ENCODE measurements at places on chromosomes 6 and 20.

DNA sequence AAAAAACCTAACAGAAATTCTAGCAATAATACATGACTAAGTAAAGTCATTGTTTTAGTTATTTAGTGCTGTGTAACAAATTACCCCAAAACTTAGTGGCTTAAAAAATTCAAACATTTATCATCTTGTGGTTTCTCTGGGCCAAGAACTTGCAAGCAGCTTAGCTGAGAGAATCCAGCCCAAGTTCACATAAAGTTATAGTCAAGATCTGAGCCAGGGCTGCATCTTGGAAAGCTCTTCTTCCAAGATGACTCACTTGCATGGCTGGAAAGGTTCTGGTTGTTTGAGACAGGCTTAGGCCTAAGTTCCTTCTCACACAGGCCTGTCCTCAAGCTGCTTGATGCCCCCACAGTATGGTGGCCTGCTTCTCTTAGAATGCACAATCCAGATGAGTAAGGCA is 217.8 kb upstream of the TSHZ2 start:
- no peak for DNase-seq

GRCh38 chr20:14744723-14745122 is 407.3 kb upstream of the FLRT3 start:
- no peak for DNase-seq

- DNase-seq = peak; percentile 30
These were observed 41.9 kb upstream of the CTNNBL1 start for GRCh38 chr20:37651932-37652331.

GRCh38 chr20:20083807-20084206 is 31.5 kb downstream of the CFAP61 start:
- DNase-seq = no peak

- no peak for DNase-seq
These were observed 345.7 kb downstream of the UTRN start for GRCh38 chr6:144630857-144631256.

GRCh38 chr6:45310118-45310788 is 17.9 kb upstream of the RUNX2 start:
- no peak for DNase-seq

DNA sequence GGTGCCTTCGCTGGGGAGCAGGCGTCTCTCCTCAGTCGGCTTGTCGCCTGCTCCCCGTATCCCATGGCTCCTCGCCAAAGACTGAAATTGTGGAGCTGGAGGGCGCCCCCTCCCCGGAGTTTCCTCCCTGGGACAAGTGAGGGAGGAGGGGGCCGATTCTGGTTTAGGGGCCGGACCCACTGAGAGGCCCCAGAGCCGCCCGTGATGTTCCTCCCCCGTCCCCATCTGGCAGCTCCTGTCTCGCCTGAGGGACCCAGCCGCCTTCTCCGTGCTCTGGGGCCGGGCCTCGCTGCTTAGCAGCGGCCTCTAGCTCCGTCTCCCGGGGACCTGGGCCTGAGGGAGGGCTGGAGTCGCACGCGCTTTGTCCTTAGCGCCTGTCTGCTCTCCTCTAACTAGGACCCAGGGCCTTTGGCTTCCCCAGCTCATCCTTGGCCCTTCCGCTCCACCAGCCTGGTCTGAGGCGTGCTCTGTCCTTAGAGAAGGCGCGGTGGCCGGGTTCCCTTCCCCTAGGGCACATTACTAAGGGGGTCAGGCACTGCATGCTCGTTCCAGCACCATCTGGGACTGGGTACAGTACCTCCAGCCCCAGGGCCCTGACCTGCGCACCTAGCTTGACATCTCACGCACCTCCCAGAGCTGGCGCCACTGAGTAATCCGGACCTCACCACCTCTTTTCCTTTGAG is 29.7 kb downstream of the SLC12A5 start:
- DNase-seq = peak; percentile 11

DNA sequence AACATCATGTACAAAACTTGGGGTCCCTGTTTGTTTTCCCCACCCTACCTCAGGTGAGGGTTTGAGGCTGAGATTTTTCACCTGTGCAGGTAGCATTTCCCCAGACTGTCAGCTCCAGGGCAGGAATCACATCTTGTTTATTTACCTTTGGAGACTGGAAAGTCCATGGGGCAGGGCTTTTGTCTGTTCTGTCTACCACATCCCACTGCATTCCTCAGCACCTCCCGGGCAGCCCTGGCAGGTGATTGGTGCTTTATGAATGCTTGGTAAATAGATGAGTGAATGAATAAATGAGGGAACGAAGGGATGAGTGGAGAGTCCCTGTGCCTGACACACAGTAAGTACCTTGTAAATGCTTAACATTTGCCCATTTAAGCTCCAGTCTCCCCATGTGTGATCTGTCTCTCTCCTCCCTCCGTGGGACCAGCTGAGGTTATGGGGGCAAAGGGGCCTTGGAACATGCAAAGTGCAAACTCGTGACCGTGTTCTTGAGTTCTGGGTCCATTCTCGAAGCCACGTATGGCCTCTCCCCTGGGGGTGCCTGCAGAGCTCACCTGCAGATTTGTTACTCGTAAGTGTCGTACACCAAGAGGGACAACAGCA is 69.7 kb upstream of the PMEPA1 start:
- DNase-seq = no peak

- DNase-seq = no peak
These were observed 18.7 kb upstream of the PRIM2 start for GRCh38 chr6:57298741-57299140.

- no peak for DNase-seq
These were observed 241.5 kb downstream of the PLCB1 start for GRCh38 chr20:8373579-8373978.

Measured in natural killer cell (primary cell).